Stimulated activated CD8-positive, alpha-beta memory T cell treated with anti-CD3 and anti-CD28 coated beads, Interleukin-2, amount 100 ng/mL, for 1 hour (primary cell): ENCODE measurements at places on chromosomes 3 and 15.
A peak's percentile ranks its signal among the peaks of the same experiment; 100 is the strongest.

- DNase-seq = no peak
Measured at GRCh38 chr15:64134345-64134829, 17.1 kb upstream of the SNX22 start.

- DNase-seq = no peak
Measured at GRCh38 chr3:127299276-127299675, 11.4 kb upstream of the PRR20G start.

- DNase-seq = no peak
Measured at GRCh38 chr3:169694117-169694516, 30.6 kb upstream of the MECOM start.

DNA sequence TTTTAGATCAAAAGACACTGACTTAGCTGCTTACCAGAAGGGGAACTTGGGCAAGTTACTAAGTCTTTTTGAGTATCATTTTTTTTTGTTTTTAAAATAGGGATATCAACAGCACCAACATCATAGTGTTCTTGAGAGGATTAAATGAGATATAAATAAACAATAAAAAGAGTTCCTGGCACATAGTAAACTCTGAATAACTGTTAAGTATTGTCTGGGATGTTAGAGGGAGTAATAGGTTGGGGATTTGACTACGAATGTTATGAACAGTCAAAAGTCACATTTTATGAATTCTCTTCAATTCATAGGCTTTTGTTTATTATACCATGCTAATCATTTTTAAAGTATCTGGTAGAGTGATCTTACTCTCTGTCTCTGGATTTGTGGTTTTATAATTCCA is 37.8 kb upstream of the FAH start:
- no peak for DNase-seq

DNA sequence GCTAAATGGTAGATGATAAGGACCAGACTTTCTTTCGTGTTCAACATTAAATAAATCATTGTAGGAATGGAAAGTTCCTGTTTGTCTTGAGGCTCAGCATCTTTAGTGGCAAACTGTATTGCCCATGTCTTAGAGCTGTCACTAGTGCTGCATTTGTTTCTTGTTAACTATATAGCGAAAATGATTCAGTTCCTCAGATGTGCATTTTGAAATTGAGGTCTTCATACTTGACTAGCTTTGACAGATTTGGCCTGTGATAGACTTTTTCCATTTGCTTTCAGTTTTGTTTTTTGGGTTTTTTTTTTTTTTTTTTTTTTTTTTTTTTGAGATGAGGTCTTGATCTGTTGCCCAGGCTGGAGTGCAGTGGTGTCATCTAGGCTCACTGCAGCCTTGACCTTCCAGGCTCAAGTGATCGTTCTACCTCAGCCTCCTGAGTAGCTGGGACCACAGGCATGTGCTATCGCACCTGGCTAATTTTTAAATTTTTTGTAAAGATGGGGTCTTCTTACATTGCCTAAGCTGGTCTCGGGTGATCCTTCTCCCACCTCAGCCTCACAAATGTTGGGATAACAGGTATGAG is 9.5 kb upstream of the RPLP1 start:
- DNase-seq = no peak

GRCh38 chr3:164371681-164372080 is 706.6 kb downstream of the SI start:
- no peak for DNase-seq

GRCh38 chr3:10023587-10024310 is 2.5 kb upstream of the FANCD2 start:
- DNase-seq = no peak

- no peak for DNase-seq
Measured at GRCh38 chr15:95394186-95395067, 936.1 kb upstream of the NR2F2 start.

GRCh38 chr15:85956532-85957275 is 123.0 kb upstream of the AGBL1 start:
- no peak for DNase-seq

GRCh38 chr15:90141646-90142045 is 39.4 kb upstream of the IDH2 start:
- no peak for DNase-seq

DNA sequence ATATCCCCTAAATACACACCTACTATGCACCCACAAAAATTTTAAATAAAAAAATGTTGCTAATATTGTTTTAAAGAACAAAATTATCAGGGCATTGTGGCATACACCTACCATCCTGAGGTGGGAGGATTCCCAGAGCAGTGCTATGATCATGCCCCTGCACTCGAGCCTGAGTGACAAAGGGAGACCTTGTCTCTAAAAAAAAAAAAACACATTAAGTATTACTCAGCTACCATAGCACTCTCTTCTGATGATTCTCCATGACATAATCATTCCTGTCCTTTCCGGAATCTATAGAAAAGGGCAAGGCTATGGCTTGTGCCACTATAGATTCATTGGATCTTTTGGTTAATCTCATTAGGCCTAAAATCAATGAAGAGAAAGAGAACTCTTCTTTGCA is 77.4 kb downstream of the ACAP2 start:
- no peak for DNase-seq

- DNase-seq = no peak
Measured at GRCh38 chr3:72661115-72661457, 187.2 kb downstream of the SHQ1 start.

- no peak for DNase-seq
Measured at GRCh38 chr3:196789885-196790359, 50.3 kb downstream of the PAK2 start.

DNA sequence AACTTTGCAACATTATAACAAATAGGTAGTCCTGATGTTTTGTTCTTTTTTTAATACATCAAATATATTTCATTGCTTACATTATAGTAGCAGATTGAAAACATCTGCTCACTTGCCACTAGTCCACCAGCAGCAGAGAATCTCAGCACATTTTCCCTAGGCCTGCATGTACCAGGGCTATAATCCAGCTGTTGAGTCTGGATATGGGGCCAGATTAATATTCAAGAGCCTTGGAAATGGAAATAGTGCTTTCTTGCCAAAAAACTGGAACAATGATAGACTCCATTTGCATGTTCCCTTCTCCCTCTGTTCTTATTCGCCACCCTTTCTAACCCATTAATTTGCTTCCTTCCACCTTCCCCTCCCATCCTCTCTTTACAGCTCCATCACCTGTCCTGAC is 288.0 kb downstream of the EPHA3 start:
- no peak for DNase-seq

DNA sequence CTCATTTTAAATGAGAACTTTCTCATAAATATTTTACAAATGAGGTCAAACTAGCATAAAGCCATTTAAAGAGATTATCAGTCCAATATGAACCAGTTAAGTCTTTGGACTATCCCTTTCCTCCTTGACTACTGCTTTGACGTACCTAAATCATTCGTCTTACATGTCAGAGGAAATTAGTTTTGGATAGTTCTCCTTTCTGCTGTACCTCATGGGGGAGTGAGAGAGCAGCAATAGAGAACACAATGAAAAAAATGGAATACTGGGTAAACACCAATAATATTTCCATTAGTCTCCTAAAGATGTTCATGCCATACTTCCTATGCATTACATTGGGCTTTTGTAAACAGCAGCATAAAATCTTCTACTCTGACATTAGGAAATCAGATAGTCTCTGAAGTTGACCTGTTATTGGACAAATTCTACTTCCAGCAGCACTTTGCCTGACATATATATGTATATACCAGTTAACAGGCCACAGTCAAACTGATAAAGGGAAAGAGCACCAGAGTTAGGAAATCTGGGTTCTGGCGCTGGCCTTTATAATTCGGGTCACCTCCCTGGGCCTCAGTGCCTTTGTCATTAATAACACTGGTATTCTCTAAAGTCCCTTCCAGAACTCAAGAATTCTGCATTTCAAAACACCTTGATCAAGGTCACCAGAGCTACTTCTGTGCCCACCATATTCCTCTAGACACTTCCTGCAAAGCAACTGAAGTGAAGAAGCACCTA is 26.8 kb downstream of the TIMMDC1 start:
- DNase-seq = no peak

DNA sequence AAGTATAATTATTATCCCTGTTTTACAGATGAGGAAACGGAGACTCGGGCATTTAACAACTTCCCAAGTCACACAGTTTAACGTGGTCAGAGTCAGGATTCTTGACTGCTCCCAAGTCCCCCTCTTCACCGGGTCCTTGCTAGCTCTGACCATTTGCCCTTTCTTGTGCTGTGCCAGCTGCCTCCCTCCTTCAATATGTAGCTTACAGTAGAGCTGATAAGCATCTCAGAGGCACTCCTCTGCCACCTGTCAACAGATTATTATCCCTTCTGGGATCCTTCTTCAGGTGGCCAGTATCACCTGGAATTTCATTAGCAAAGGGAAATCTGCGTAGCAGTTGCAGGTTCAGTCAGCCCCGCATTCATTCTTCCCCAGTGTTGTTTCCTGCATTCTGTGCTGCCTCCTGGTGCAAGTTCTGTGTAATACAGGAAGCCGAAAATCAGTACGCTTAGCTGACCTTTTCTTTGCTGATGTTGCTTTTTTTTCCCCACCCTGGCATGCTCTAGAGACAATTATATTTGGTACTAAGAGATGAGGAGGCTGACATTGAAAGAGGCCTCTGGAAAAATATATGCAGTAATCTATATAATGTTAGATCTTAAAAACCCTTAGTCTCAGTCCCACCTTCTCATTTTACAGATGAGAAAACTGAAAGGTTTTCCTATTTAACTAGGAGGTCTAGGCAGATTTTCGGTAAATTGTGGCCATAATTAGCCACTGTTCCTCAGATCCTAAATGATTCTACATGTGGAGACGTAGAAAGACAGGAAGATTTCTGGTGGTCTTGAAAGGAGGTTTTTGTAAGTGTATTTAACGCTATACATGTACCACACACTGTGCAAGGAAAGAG is 24.8 kb downstream of the TMOD2 start:
- no peak for DNase-seq

DNA sequence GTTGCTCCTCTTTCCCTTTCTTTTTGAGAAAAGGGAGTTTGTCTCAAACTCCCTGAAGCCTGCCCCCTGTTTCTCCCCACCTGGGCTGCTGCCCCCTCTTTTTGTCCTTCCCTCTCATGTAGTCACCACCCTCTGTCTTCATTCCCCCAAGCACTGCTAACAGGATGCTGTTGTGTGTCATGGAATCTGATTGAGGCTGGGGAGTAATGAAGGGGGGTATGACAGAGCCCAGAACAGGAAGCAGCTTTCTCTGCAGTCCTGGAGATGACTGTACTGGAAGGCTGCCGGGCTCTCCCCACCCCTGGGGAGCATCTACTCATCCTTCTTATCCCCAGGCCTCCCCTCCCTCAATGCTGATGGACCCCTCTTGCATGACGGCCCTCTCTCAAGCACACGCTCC is 181.6 kb downstream of the ABHD5 start:
- no peak for DNase-seq

DNA sequence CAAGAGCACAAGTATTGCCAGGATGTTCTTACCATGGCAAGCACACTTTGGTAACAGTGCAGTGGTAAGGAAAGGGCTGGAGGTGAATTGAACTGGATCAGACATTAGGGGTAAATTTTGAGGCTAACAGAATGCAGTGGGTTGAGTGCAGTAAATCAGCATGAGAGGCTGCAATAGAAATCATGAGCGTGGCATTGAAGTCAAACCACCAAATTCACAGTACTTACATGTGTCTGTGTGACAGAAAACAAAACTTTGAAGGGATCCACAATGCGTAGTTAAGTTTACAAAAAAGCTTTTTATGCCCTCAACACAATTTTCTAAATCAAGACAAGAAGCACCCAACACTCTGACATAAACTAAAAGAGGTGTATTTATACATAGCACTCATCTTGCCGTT is 428.0 kb upstream of the ARHGEF26 start:
- DNase-seq = no peak

DNA sequence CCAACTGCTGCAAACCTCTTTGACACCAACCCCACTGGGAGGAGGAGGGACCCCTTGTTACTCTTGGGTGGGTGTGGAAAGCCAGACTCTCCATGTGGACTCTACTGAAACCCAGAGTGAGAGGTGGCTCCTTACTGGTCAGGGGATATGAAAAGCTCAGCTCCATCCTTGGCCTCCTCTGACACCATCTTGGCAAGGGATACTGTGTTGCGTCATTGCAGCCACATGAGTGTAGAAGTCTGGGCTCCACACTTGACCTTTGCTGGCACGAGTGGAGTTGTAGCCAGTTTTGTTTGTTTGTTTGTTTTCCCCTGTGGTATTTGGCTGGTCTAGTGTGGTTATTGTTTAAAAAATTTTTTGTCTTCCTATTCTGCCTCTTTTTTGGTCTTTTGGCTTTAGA is 289.1 kb downstream of the GAP43 start:
- DNase-seq = no peak

DNA sequence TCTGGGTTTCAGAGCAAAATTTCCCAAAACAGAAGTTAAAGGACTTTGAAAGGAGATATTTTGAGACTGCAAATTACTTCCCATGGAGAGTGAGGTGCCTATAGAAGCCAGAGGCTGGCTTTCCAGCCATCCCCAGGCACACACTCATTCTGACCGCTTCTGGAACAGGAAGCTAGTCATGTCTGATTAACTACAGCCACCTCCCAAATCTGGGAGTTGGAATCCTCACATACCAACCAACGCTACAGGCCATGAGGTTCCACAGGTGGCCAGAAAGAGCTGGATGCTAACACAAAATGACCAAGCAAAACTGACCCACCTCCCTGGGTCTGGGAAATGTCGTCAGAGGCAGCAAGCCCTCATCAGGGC is 87.2 kb downstream of the SNRK start:
- no peak for DNase-seq

GRCh38 chr3:38453075-38453912 is at the start of gene ACVR2B:
Gene ACVR2B, plus strand, starts transcription at chr3:38453890. Its CDS starts 433 bp downstream, at chr3:38454323.
- peak; percentile 52 for DNase-seq

- no peak for DNase-seq
Measured at GRCh38 chr3:23567917-23568316, 237.8 kb upstream of the UBE2E1 start.

- DNase-seq = no peak
Measured at GRCh38 chr3:107663266-107663665, 140.5 kb downstream of the BBX start.

DNA sequence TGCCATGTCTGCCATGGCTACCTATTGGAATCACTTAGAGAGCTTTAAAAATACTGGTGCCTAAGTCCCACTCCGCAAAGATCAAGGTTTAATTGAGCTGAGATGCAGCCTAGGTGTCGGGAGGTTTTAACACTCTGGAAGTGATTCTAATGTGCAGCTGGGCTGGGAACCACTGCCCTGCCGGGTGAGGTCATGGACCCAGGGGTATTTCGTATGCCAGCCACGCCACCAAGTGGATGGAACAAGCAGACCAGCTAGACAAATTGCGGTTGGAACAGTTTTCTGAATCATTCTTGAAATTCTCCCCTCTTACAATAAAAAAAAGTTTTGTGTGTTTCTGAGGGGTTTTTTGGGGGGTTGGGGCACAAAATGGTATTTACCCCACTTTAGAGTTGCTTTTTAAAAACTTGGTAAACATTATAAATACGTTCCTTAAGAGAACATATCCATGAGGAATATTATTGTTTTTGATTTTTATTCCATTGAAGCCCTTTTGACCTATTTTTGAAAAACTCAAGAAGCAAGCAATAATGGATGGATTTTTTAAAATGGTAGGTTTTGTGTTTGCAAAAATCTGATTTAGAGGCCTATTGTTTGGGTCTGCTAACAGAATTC is 66.2 kb upstream of the CSTA start:
- peak; percentile 14 for DNase-seq
